ENCODE measurements at places on chromosomes 12 and 14.
A peak's percentile ranks its signal among the peaks of the same experiment; 100 is the strongest.

DNA sequence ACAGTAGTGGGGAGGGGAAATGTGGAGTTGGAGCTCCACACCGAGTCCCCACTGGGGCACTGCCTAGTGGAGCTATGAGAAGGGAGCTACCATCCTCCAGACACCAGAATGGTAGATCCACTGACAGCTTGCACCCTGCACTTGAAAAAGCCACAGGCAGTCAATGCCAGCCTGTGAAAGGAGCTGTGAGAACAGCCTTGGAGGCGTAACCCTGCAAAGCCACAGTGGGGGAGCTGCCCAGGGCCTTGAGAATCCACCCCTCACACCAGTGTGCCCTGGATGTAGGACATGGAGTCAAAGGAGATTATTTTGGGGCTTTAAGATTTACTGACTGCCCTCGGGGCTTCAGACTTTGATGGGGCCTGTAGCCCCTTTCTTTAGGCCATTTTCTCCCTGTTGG is 12.5 kb downstream of the CTSG start:
- no peak for DNase-seq

- no peak for DNase-seq
Measured at GRCh38 chr14:103104654-103105452, 10.3 kb downstream of the EXOC3L4 start.

DNA sequence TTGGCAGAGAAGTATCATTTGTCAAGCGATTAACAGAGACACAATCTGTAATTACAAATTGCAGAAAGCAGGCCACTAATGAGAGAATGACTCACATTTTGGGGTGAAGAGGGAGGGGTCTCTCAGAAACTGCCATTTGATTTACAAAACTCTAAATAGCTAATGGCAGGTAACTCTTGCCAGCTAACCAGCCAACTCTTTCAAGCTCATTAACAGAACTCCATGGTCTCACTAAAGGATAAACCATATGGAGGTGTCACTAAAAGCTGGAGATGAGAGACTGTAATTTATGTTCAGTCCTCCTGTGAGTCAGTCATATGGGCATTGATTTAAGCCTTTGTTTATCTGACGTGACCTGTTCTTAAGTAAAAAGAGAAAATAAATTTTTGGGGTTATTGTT is 336.4 kb downstream of the FOXG1 start:
- DNase-seq: no peak

- DNase-seq: peak; percentile 54
Measured at GRCh38 chr12:131832321-131833231, 4.4 kb downstream of the MMP17 start.

DNA sequence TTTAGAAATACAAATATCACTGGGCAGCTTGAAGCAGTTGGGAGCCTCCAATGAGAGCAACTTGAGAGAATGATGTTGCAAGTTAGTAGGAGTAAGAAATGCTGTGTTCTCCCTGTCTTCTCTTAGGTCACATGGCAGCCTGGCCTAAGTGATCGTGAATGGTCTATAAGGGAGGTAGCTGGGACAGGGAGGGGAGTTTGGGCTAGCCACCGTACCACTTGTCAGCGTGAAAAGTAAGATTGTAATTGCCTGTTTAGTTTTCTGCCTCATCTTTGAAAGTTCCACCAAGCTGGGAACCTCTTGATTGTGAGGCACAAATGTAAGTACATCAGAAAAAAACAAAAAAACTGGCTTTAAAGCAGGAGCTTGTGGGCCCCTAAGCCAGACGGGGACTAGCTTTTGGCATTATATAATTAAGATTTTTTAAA is 36.4 kb downstream of the MDM2 start:
- DNase-seq: no peak

- no peak for DNase-seq
Measured at GRCh38 chr12:114123108-114123507, 157.0 kb upstream of the RBM19 start.

Measured in left colon (tissue), 2 donors.